ENCODE measurements at places on chromosomes 6 and 20.

- DNase-seq, result no peak
Observed at GRCh38 chr6:19303383-19303782, 533.8 kb upstream of the ID4 start.

- DNase-seq, result no peak
Observed at GRCh38 chr6:3986241-3986640, 92.7 kb downstream of the FAM217A start.

- no peak for DNase-seq
Observed at GRCh38 chr6:39043776-39044175, 4.8 kb upstream of the GLP1R start.

DNA sequence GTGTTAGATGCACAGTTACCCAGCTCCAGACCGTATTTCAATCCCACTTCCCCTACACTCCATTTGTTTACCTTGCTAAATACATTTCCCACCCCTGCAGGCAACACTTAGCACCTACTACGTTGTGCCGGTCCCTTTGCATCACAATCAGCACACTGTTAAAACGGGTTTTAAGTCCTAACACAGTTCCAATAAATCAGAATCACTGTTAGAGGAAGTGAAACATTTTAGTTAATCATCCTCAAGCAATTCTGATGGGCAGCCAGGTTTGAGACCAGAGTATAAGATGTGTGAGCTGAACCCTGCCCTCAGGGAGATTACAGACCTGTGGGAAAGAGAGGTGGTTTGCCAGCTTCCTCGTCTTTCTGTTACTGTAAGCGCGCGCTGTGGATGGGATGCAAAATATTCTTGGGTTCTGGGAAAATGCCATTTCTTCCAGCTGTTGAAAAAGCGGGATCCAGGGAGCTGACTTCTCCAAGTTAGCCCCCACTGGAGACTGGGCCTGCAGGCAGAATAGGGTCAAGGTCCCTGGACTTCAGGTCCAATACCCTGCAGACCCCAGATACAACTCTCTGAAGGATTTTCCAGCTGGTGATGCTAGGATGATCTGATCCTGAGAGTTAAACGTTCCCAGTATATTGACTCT is 3.1 kb downstream of the ZCCHC3 start:
- no peak for DNase-seq

DNA sequence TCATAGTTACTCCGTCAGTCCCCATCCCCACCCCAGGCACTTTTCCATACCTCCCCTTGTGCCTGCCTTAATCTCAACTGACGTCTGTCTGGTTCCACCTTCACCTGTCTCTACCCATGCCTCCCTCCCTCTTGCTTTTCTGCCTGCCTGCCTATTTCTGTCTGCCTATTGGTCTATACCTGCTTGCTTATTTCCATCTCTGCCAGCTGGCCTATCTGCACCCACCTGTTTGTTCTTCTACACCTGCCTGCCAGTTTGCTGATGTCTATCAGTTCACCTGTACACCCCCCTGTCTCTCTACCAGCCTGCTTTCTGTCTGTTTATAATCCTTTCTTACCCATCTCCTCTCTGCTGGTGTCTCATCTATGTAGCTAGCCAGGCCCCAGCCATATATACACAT is 87.5 kb downstream of the RALGAPA2 start:
- no peak for DNase-seq

GRCh38 chr20:1017677-1018076 is 15.6 kb upstream of the RSPO4 start:
- DNase-seq, result no peak

- no peak for DNase-seq
Observed at GRCh38 chr20:29427201-29428060, 1830.0 kb upstream of the DEFB115 start.

GRCh38 chr6:13163161-13163944 is 165.0 kb downstream of the TBC1D7 start:
- DNase-seq, result no peak

- no peak for DNase-seq
Observed at GRCh38 chr6:37779902-37780628, 39.5 kb upstream of the ZFAND3 start.

DNA sequence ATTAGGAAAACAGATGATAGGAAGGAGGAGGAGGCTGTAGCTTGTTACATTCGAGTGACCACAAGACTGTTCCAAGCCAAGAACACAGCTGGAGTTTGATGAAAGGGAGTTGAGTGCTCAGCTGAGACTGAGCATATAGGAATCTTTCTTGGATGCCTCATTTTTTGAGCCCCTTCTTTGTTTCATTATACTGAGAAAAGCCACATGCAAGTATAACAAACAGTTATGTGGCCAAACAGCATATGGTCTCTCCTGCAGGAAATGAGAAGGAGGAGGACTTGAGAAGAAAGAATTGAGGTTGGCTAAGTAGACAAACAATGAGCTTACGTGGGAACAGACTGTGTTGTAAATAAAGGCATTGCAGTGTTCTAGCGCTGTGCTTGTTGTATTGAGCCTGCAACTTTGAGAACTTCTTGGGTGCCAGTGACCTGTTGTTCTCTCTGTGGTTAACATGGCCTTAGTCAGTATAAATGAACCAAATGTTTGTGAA is 78.3 kb downstream of the AKAP7 start:
- no peak for DNase-seq

GRCh38 chr6:90941885-90942284 is 355.0 kb upstream of the MAP3K7 start:
- DNase-seq, result no peak

- no peak for DNase-seq
Observed at GRCh38 chr6:163354085-163354484, 60.4 kb upstream of the QKI start.

DNA sequence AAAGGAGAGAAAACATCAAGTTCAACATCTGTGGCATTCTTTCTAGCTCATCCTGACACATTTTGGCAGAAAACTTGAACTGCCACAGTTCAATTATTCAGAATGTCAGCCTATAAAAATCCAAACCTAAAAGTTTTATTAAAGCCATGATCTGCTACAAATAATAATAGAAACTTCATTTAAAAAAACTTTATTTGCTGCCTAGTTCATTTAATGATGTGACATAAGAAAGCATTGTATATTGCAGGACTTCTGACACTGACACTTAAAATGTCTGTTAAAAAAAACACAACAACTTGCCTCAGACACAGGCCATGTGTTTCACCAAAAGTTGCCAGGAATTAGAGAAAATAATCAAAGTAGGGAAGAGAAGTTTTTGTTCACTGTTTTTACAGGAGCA is 88.3 kb upstream of the HTR1E start:
- DNase-seq, result no peak

- DNase-seq, result no peak
Observed at GRCh38 chr20:5650280-5650691, 99.9 kb upstream of the SHLD1 start.

- DNase-seq, result no peak
Observed at GRCh38 chr20:1440024-1440423, 26.6 kb downstream of the NSFL1C start.

- no peak for DNase-seq
Observed at GRCh38 chr6:163814494-163815364, 400.2 kb downstream of the QKI start.

DNA sequence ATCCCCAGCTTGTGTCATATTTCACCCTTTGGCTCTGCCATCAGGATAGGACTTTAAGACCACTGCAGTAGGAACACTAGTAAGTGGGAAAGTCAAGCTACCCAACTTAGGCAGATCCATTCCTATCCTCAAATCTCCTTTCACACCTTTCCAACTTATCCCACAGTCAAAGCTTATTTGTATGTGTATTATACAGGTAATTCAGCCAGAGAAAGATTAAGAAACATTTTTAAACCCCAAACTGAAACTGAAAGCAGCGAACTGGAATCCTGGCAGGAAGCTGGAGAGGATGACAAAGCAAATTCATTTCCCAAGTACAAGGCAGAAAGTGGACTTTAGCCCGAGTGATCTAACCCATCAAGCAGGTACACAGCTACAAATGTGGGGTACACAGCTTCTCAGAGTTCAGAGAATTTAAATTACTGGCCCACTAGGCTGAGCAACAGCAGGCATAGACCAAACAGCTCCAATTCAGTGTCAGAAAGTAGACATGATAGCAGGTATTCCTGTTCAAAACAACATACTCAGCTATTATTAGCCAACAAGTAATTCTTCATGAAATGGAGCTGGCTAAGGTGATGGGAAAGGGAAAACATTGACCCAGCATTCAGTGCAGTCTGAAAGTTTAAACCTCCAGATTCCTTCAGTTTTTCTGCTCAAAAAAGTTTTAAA is 39.1 kb downstream of the ILRUN start:
- DNase-seq, result no peak

DNA sequence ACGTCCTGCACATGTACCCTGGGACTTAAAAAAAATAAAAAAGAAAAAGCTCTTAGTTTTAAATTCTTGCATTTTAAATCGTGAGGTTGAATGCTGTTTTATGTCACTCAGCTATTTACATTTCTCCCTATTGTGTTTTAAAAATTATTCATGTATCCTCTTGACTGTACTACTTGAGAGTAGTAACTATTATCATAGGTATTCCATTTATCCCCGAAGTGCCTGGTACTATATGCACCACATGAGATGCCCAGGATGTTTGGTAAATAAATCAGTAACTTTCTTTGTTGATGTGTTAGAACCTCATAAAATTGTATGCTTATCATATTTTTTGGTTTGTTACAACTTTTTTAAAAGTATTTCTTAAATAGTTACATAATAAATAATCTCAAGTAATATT is 18.4 kb downstream of the MAP3K4 start:
- DNase-seq, result no peak

GRCh38 chr6:34238585-34239499 is 2.2 kb downstream of the HMGA1 start:
- no peak for DNase-seq

GRCh38 chr6:163392533-163392932 is 22.0 kb upstream of the QKI start:
- DNase-seq, result no peak

DNA sequence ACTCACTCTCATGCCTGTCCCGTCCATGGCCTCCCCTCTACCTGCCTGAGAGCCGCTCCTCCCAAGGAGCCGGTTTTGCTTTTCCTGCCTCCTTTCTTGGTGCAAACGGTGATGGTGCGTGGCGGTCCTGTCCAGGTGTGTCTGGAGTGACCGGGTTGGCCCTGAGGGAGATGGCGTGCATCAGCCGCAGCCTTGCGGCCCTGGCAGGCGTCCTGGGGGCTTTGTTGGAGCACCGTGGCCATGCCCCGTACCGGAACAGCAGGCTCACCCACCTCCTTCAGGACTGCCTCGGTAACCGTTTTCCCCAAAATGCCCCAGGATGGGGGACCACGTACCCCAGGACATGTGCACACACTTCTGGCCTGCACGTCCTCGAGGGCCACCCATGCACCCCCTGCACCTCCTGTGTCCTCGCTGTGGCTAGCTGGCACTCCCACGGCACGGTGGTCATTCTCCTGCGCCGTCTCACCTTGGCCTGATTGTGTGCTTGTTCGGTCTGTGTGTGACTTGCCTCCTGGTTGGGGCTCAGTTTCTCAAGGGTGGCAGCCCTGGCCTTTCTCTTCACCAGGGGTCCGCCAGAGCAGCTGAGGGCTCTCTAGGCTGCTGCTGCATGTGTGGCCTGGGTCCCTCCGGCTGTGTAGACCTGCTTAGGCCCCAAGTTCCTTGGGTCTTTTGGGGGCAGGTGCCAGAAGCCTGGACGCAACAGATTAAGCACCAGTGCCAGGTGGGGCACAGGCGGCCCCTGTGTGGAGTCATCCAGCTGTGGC is 36.4 kb downstream of the FRMD1 start:
- DNase-seq, result no peak

DNA sequence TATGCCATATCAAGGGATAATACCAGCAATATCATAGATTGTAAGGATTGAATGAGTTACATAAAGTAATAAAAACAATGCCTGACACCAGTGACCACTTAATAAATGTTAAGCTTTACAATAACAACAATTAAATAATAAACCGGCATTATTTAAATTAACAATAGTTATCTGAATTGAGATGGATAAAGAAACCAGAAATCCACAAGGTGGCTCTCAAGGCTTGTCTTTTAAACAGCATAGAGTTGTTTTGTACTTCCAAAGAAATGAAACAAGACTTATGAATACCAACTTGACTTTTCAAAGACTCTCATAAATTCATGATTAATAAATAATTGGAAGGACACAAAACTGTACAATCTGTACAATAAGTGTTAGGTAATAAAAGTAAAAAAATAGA is 203.1 kb downstream of the ASCC3 start:
- no peak for DNase-seq

DNA sequence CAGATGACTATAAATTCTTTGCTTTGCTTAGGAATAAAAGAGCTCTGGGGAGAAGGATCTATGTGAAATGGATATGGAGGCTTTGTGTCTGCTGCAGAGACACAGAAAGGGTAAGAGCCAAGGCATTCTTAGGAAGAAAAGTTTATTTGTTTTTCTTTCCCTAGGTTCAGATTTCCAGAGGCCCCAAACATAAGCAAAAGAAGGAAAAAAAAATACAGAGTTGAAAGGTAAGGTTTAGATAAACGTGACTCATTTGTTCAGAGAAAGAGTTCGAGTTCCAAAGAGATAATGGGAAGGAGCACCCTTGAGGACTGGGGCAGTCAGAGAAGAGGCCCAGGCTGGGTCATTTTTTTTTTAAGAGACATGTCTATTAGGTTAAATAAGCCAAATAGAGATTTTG is 27.4 kb upstream of the BMP5 start:
- DNase-seq, result no peak

GRCh38 chr6:167046861-167047495 is 47.8 kb downstream of the CEP43 start:
- DNase-seq, result no peak

- DNase-seq, result no peak
Observed at GRCh38 chr6:42316981-42317380, 99.3 kb upstream of the MRPS10 start.

DNA sequence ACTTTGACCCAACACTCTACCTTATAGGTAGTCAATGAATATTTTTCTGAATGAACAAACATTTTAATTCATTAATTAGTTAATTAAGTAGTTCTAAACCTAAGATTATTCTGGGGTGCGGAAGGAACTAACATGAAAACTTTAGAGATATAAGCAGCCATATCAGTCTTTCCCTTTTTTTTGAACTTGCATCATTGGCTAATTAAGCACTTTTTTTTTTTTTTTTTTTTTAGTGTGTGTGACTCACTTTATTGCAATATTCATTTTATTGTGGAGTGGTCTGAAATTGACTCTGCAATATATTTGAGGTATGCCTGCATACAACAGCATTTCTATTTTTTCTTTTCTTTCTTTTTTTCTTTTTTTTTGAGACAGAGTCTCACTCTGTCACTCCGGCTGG is 21.8 kb upstream of the AMD1 start:
- no peak for DNase-seq

GRCh38 chr6:15017261-15017660 is 228.6 kb upstream of the JARID2 start:
- no peak for DNase-seq

GRCh38 chr6:148432462-148433195 is 90.0 kb downstream of the SASH1 start:
- no peak for DNase-seq

- no peak for DNase-seq
Observed at GRCh38 chr6:6417475-6417874, 97.0 kb upstream of the F13A1 start.

Data from activated T-cell treated with anti-CD3 and anti-CD28 coated beads for 24 hours (primary cell).